Transverse colon (tissue), 4 donors: ENCODE measurements at places on chromosomes 6 and 20. TPM values are rescaled to one million over a fixed set of nuclear protein-coding genes. Genes with fewer than 3 reads are reported as not detected.
A peak's percentile ranks its signal among the peaks of the same experiment; 100 is the strongest.

DNA sequence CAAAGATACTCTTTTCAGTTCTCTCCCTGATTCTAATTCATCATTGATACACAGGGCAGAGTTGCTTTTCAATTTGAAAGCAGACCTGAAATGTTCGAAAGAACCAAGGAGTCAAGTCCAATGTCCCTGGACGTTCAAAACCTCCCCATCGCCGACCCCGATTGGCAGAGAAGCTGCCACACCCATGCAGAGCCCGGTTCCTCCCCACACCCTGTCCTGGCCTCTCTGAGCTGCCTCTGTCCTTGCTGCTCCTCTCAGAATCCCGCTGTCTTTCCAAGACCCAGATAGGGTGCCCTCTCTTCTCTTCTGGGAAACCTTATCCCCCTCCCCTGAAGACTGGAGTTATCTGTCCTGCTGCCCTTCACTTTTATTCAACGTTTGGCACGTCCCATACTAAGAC is 52.3 kb upstream of the CITED2 start:
- H3K27me3 ChIP-seq: no peaks in the 10 kb centered on the region
- H3K36me3 ChIP-seq: no peaks in the 10 kb centered on the region
- no peak overlapping the region for H3K27ac ChIP-seq
- DNase-seq: no peak

GRCh38 chr6:80174900-80175572 is 68.6 kb downstream of the BCKDHB start:
- H3K4me3 ChIP-seq: no peak overlapping the region
- H3K36me3 ChIP-seq: no peaks in the 10 kb centered on the region
- H3K27ac ChIP-seq: no peak overlapping the region
- no peak for DNase-seq
- no peaks in the 10 kb centered on the region for H3K27me3 ChIP-seq
- H3K4me1 ChIP-seq: no peaks in the 10 kb centered on the region

GRCh38 chr20:48765359-48765758 is 62.4 kb downstream of the PREX1 start:
- no peak for DNase-seq
- no peak overlapping the region for H3K4me3 ChIP-seq
- H3K27me3 ChIP-seq: no peaks in the 10 kb centered on the region
- H3K27ac ChIP-seq: no peak overlapping the region
- peaks cover 5% of the 10 kb centered on the region for H3K4me1 ChIP-seq

- DNase-seq: no peak
- no peak overlapping the region for H3K27ac ChIP-seq
- H3K36me3 ChIP-seq: no peaks in the 10 kb centered on the region
Observed at GRCh38 chr6:104201557-104201956, 658.2 kb downstream of the HACE1 start.

GRCh38 chr6:139988685-139989084 is 614.2 kb upstream of the CITED2 start:
- no peaks in the 10 kb centered on the region for H3K4me1 ChIP-seq
- no peak for DNase-seq
- no peaks in the 10 kb centered on the region for H3K27me3 ChIP-seq
- no peak overlapping the region for H3K27ac ChIP-seq
- no peak overlapping the region for H3K4me3 ChIP-seq

DNA sequence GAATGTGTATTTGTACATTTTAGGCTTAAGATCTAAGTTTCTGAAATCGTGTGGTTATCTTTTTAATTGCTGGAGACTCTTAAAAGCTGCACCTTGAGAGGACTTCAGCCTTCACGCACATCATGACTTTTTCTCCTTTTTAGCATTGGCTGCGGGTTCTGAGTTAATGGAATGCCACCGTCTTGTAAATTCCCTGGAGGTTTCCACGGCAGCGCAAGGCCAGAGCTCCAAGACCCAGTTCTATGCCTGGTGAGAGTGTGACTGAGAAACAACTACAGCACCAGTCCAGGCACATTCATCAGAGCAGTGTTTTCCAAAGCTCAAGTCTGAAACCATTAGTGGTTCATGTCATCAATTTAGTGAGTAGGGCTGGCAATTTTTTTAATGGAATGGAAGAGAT is 23.0 kb downstream of the PRR18 start:
- DNase-seq: no peak
- H3K4me1 ChIP-seq: no peaks in the 10 kb centered on the region
- H3K27me3 ChIP-seq: peaks cover 38% of the 10 kb centered on the region
- H3K36me3 ChIP-seq: no peaks in the 10 kb centered on the region
- no peak overlapping the region for H3K27ac ChIP-seq
- H3K4me3 ChIP-seq: no peak overlapping the region

- no peaks in the 10 kb centered on the region for H3K27me3 ChIP-seq
- peak overlapping the region; percentile 35 for H3K27ac ChIP-seq
- DNase-seq: peak; percentile 43
- no peak overlapping the region for H3K4me3 ChIP-seq
Observed at GRCh38 chr6:158009114-158009891, 27.6 kb downstream of the SYNJ2 start.

DNA sequence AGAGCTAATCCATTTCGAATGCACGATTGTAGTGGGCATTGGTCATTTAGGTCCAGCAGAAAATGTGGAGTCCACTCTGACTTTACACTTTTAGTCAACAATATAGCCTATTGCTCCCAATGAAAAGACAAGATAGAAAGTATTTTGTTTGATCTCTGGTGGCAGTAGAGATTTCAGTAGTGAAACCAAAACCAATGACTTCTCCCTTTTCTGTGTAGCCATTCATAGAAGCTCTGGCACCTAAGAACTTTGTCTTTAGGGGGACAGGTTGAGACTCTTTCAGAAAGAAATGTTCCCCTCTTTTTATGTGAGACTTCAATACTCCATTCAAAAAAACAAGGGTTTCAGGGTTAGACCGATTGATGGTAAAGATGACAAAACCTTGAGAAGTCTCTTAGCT is 510.8 kb upstream of the POU3F2 start:
- no peak for DNase-seq
- H3K4me3 ChIP-seq: no peak overlapping the region

DNA sequence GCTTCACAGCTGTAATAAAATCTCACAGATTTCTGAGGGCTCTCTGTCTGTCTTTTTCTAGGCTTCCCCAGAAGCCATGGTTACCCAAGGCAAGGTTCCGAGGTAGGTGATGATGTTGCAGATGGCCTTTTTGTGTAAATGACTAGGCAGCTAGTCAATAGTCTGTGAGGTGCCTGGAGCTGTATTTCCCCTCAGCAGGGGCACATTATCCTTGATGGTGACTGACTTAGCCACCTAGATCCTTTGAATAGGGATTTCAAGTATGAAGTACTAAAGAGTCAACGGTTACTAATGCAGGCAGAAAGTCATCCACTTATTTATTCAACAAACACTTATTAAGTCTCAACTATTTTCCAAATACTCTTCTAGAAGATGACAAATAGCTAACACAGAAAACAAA is 49.3 kb upstream of the L3MBTL3 start:
- no peak overlapping the region for H3K27ac ChIP-seq
- H3K4me3 ChIP-seq: no peak overlapping the region
- no peaks in the 10 kb centered on the region for H3K27me3 ChIP-seq
- H3K36me3 ChIP-seq: no peaks in the 10 kb centered on the region
- DNase-seq: no peak

- H3K4me3 ChIP-seq: no peak overlapping the region
- H3K27ac ChIP-seq: no peak overlapping the region
- DNase-seq: no peak
- no peaks in the 10 kb centered on the region for H3K36me3 ChIP-seq
- peaks cover 3% of the 10 kb centered on the region for H3K27me3 ChIP-seq
- no peaks in the 10 kb centered on the region for H3K4me1 ChIP-seq
Observed at GRCh38 chr6:39166912-39167290, 51.9 kb upstream of the SAYSD1 start.

GRCh38 chr6:17149571-17149970 is 47.7 kb downstream of the STMND1 start:
- H3K36me3 ChIP-seq: no peaks in the 10 kb centered on the region
- no peak for DNase-seq
- H3K27ac ChIP-seq: no peak overlapping the region
- no peak overlapping the region for H3K4me3 ChIP-seq
- H3K27me3 ChIP-seq: no peaks in the 10 kb centered on the region

DNA sequence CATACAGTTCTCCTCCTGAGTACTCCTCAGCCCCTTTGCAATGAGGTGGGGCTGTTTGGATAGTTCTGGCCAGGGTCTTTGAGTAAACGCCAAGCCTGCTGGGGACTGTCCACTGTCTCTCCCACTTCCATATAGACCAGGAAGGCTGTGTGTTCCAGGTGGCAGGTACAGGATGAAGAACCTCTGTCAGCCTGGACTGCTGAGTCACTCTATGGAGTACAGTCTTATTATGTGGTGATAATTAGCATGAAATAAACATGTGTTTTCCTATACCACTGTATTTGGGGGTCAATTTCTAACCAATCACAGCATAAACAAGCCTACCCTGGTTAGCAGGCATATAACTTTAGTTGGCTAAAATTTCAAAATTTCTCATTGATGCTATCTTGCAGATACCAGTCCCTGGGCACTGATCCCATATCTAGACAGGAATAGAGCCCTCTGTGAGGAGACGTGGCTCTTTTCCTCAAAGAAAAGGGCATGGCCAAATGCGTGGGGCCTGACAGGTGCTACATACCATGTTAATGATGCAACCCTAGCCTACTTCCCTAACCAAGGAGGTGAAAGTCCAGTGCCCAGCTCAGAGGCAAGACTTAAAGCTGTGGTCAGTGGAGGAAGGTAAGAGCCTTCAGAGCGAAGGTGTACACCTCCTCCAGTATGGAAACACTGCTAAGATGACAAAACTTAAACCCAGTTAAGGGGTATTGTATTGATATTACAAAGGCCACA is 4.5 kb upstream of the ALDH8A1 start:
- H3K36me3 ChIP-seq: no peaks in the 10 kb centered on the region
- H3K4me3 ChIP-seq: no peak overlapping the region
- no peak for DNase-seq
- H3K27ac ChIP-seq: no peak overlapping the region

DNA sequence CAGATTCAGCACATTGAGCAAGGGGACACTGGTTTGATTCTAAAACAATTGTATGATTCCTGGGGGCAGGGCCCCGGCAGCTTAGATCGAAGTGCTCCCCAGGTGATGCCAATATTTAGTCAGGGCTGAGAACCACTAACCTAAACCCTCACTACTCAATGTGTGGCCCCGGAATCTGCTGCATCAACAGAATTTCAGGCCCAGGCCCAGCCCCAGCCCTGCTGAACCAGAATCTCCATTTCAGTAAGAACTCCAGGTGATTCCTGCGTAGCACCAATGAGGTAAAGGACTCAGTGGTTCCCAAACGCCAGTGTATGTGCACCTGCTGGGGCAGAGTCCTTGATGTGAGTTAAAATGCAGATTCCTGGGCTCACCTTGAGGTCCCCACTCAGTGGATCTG is 152.8 kb upstream of the KCNG1 start:
- DNase-seq: no peak
- no peaks in the 10 kb centered on the region for H3K36me3 ChIP-seq
- H3K4me3 ChIP-seq: no peak overlapping the region
- peaks cover 13% of the 10 kb centered on the region for H3K27me3 ChIP-seq
- no peak overlapping the region for H3K27ac ChIP-seq

DNA sequence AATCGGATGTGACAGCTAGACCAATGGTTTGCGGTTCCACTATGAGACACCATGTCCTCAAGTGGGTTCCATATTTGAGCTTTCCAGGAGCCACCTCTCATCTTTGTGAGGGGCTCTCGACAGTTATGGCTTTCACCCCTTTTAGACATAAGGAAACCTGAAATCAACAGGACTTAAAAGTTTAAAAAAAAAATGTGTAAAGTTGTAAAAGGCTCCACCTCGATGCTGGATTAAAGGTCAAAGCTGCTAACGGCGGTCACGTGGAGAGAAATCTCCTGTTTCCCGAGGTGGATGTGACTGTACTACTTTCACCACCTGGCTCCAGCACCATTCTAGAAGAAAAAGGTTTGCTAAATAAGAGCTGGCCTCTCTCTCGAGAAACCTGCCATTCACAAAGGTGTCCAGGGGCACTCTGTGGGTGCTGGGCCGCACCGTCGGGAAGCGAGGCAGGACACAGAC is 542 bp downstream of the ATP5F1E start:
- peaks cover 26% of the 10 kb centered on the region for H3K4me1 ChIP-seq
- H3K4me3 ChIP-seq: peak overlapping the region; percentile 68
- peak overlapping the region; percentile 90 for H3K27ac ChIP-seq
- H3K27me3 ChIP-seq: no peaks in the 10 kb centered on the region

- H3K27ac ChIP-seq: no peak overlapping the region
- no peak overlapping the region for H3K4me3 ChIP-seq
- H3K27me3 ChIP-seq: no peaks in the 10 kb centered on the region
- no peak for DNase-seq
Observed at GRCh38 chr6:136083540-136083939, 166.6 kb downstream of the MTFR2 start.

GRCh38 chr20:41415191-41415590 is 48.6 kb upstream of the EMILIN3 start:
- DNase-seq: no peak
- no peak overlapping the region for H3K4me3 ChIP-seq
- no peak overlapping the region for H3K27ac ChIP-seq
- no peaks in the 10 kb centered on the region for H3K27me3 ChIP-seq

- DNase-seq: peak; percentile 85
- no peaks in the 10 kb centered on the region for H3K27me3 ChIP-seq
- peak overlapping the region; percentile 94 for H3K27ac ChIP-seq
- no peaks in the 10 kb centered on the region for H3K36me3 ChIP-seq
Observed at GRCh38 chr6:26031595-26032339, 55.5 kb upstream of the HFE start.

DNA sequence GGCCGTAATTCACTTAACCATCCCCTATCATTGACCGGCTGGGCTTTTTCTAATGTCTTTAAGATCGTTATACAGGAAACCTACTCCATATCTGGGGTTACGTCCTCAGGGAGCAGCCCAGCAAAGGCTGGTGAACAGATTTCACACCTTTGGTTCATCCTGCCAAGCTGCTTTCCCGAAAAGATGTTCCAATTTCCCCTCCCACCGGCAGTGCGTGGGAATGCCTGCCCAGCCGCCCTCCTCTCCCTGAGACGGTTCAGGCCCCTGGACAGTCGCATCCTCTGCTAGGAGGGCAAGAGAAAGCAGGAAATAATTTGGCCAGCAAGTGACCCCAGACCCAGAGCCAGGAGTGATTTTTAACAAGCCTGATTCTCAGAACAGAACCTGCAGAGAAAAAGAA is 16.3 kb downstream of the SIRPA start:
- H3K36me3 ChIP-seq: no peaks in the 10 kb centered on the region
- H3K27me3 ChIP-seq: no peaks in the 10 kb centered on the region
- no peak overlapping the region for H3K4me3 ChIP-seq
- no peak overlapping the region for H3K27ac ChIP-seq
- DNase-seq: no peak

- no peak overlapping the region for H3K4me3 ChIP-seq
- no peaks in the 10 kb centered on the region for H3K4me1 ChIP-seq
- H3K36me3 ChIP-seq: no peaks in the 10 kb centered on the region
Observed at GRCh38 chr20:58143531-58143930, 84.9 kb downstream of the ANKRD60 start.

- no peak for DNase-seq
- H3K27ac ChIP-seq: no peak overlapping the region
- no peaks in the 10 kb centered on the region for H3K36me3 ChIP-seq
- no peaks in the 10 kb centered on the region for H3K27me3 ChIP-seq
- no peak overlapping the region for H3K4me3 ChIP-seq
- H3K4me1 ChIP-seq: no peaks in the 10 kb centered on the region
Observed at GRCh38 chr6:146149770-146150169, 120.9 kb downstream of the GRM1 start.

The PHACTR1 gene
- 1.6 TPM for total RNA-seq

The EYA4 gene
- 0.27 TPM for total RNA-seq

The GPLD1 gene
- 1.6 TPM for total RNA-seq

The DNMT3B gene
- 0.79 TPM for total RNA-seq

The GSS gene
- total RNA-seq: 364 TPM

The CD93 gene
- total RNA-seq: 9.5 TPM

The ZBTB46 gene
- total RNA-seq: 5.2 TPM

The HLA-DPA1 gene
- 2.2 TPM for total RNA-seq

The PAK5 gene
- not detected for total RNA-seq

The MEP1A gene
- 601 TPM for total RNA-seq
